Suppressor macrophage (primary cell): ENCODE measurements at places on chromosomes 7 and 10.
A peak's percentile ranks its signal among the peaks of the same experiment; 100 is the strongest.

- DNase-seq, result no peak
Measured at GRCh38 chr7:111113263-111114017, 22.5 kb downstream of the LRRN3 start.

- DNase-seq, result no peak
Measured at GRCh38 chr7:96067321-96067720, 254.6 kb downstream of the SLC25A13 start.

DNA sequence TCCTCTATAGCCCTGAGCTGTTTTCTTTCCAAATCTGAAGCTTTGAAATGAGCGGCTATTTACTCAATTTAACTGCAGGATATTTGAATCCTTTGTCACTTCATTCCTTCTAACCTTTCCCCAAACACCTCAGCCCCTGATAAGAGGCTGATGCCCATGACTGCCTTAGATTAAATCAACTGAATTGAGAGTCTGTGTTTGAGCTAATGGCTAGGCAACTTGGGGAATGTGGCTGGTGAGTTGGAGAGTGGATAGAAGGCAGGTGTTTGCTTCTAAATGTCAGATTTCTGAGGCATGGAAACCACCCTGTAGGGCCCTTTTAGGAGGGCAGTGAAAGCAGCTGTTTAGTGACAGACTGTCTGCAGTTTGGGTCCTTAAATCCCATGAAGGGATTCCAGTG is 759.9 kb downstream of the LRMDA start:
- no peak for DNase-seq

DNA sequence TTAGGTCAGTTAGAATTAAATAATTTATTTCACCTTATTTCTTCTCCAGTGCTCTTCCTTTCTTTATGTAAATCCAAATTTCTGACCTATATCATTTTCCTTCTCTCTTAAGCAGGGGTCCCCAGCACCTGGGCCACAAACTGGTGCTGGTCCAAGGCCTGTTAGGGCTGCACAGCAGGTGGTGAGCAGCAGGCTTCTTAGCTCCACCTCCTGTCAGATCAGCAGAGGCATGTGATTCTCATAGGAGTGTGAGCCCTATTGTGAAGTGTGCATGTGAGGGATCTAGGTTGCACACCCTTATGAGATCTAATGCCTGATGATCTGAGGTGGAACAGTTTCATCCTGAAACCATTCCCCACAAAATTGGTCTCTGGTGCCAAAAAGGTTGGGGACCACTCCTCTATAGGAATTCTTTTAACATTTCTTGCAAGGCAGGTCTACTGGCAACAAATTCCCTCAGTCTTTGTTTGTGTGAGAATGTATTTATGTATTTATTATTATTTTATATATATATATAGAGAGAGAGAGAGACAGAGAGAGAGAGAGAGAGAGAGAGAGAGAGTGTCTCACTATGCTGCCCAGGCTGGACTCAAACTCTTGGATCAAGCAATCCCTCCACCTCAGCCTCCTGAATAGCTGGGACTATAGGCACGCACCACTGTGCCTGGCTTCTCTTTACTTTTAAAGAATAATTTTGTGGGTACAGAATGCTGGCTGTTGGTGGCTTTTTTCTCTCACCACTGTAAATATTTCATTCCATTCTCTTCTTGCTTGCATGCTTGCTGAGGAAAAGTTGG is 4.3 kb upstream of the ABCC2 start:
- peak; percentile 7 for DNase-seq

DNA sequence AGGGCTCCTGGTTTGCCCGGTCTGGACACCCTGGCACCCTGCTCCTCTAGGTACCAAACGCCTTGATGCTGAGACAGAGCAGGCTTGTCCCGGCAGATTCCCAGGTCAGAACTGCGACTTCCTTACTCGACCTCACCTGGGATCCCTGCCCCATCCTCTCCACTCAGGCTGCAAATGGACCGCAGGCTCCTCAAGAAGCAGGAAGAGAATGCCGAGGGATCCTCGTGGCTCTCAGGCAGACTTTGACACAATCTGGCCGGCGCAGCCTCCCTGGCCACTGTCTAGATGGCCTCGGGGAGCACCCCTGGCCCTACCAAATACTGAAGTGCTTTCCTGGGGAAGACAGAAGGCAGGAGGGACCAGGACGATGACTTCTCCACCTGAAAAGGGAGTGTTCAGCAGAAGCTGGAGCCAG is 421 bp upstream of the NODAL start:
- no peak for DNase-seq

GRCh38 chr10:76582531-76582930 is 1055.1 kb downstream of the KCNMA1 start:
- DNase-seq, result no peak

DNA sequence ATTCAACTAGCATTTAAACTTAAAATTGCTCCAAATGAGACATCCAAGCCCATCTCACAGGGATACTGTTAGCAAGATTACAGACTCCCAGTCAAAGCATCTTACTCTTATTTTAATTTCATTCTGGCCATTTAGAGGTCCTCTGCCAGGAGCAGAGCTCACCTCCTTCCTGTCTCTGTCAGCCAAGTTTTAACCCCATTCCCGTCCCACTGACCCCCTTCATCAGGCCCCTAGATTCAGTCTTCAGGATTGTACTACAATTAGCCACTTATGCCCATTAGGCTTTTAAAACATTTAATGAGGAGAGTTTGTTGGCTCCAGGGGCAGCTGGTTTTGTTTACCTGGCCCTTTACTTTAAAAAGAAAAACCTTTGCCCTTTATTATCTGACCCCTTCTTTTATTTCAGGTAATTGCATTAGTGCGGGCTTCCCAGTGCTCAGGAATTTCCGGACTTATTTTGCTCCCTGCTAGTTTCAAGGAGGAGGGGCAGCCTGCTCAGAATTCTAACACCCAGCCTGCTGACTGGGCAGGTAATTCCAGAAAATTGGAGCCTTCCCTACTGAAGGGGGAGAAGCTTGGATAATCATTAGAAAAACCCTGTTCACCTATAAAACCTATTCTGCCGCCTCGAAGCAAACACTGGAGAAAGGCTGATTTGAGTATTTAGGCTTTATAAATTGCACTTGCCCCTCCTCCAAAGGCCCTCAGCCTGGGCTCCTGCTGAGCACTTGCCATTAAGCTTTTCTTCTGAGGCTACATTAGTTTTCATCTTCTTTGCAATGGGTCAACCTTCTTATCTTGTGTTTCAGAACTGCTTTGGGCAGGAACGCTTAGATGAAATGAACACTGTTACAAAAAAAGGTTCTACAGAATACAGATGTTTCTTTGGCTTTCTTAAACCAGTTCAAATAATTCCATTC is 200.5 kb upstream of the HPS1 start:
- no peak for DNase-seq

- DNase-seq, result peak; percentile 84
Measured at GRCh38 chr7:20301311-20301939, 29.3 kb upstream of the ITGB8 start.

DNA sequence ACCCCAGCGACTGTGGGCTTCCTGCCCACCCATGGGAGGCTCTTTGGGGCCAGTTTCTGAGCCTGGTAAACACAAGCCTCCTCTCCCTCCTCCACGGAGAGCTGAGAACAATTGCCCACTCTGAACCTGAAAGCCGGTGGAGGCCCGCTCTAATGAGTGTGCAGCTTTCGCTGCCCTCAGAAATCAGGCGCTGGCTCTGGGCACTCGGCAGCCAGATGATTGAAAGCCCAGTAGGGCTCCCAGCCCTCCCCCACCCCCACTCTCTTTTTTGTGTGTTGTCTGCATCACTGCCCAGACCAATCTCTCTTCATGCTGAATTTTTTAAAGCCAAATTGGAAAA is 438.9 kb downstream of the RPS24 start:
- DNase-seq, result no peak
